ENCODE measurements at places on chromosomes 3 and 15.
A peak's percentile ranks its signal among the peaks of the same experiment; 100 is the strongest.

GRCh38 chr3:33277193-33277882 is at the start of gene FBXL2:
Gene FBXL2, plus strand, starts transcription at chr3:33277442. Its CDS starts 71 bp downstream, at chr3:33277513.
- DNase-seq, result no peak

DNA sequence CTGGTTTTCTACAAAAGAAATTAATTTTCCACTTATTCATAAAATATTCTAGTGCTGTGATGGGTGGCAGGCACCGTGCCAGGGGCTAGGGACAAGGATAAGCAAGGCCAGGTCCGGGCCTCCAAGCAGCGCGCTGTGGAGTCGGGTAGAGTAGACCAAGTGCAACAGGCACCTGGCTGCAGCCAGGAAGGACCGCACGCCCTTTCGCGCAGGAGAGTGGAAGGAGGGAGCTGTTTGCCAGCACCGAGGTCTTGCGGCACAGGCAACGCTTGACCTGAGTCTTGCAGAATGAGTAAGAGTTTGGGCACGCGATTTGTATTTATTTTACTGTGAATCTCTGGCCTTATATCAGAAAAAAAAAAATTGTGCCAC is at the start of gene CASR:
CASR (plus strand) TSS at position 148 of the 372 bp plus-strand sequence. CDS start 70,522 bp downstream, outside the sequence.
- DNase-seq, result no peak

GRCh38 chr3:101643009-101643844 is 33.7 kb downstream of the ZBTB11 start:
- no peak for DNase-seq

GRCh38 chr3:99624496-99625236 is 13.7 kb upstream of the COL8A1 start:
- no peak for DNase-seq

- no peak for DNase-seq
These were observed 12.2 kb downstream of the SLCO2A1 start for GRCh38 chr3:134017490-134017889.

GRCh38 chr3:118380576-118380975 is 654.1 kb downstream of the IGSF11 start:
- DNase-seq, result no peak

- DNase-seq, result no peak
These were observed 790.7 kb downstream of the ROBO1 start for GRCh38 chr3:78977073-78977472.

- no peak for DNase-seq
These were observed 16.9 kb downstream of the VPS18 start for GRCh38 chr15:40911141-40911540.

DNA sequence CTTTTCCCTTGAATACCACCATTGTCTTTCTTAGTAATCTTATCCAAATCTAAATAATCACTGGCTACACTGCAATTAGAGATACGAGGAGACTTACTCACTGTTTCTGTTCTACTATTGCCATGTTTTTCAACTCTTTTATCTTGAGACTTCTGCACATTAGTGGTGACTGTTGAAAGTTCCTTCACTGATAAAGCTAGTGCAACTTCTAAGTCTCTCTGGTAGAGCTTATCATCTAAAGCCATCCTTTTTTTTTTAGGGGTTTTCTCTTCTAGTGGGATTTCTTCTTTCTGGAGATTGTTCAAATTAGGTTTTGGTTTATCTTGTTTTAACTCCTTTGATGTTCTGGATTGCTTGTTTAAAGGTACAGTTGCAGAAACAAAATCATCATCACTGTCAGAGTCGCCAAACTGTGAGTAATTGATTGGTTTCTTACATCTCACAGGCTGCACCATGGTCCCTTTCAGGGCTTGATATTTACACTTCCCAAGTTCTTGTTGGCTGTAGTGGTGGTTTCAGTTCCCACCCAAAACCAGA is 37.7 kb downstream of the NCK1 start:
- DNase-seq, result no peak

DNA sequence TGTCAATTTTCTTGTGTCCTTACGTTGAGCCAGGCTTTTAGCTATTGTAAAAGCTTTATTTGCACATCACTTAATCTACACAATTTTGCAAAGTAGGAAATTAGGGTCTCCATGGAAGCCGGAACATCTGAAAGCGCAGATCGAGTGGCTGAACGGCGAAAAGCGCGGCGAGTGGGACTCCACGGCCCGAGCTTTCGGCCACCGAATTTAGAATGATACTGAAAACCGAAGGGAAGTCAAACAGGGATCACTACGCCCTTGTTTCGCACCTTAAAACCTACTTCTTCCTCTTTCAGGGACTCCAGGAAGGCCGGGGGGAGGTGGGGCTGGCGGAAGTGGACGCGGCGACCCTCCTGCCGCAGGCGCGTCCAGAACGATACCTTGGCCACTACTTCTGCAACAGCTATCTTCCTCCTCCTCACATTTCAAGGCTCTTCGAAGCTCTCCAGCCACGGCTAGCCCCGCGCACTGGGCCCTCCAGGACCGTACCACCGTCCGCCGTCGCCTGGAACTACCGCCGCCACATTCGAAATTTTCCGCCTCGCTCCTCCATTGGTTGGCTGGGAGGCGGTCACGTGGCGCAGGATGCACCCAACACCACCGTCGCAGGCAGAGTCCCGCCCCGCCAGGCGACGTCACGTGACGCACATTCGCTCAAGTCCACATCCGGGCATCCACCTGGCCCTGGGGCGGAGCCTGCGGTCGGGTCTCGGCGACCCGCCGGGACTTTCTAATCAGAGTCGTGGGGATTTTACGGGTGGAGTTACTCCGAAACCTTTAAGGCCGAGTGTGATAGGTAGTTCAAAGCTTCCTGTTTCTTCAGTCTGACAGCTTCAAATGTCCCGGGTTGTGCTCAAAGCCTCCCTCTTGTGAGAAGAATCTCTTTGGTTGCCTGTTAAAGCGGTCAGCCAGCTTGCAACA is at the start of gene SGO1:
SGO1 (minus strand) TSS at position 528 of the 921 bp plus-strand sequence. CDS start 2,179 bp downstream, outside the sequence.
- peak; percentile 100 for DNase-seq

GRCh38 chr3:25872200-25872877 is 82.4 kb downstream of the OXSM start:
- no peak for DNase-seq

DNA sequence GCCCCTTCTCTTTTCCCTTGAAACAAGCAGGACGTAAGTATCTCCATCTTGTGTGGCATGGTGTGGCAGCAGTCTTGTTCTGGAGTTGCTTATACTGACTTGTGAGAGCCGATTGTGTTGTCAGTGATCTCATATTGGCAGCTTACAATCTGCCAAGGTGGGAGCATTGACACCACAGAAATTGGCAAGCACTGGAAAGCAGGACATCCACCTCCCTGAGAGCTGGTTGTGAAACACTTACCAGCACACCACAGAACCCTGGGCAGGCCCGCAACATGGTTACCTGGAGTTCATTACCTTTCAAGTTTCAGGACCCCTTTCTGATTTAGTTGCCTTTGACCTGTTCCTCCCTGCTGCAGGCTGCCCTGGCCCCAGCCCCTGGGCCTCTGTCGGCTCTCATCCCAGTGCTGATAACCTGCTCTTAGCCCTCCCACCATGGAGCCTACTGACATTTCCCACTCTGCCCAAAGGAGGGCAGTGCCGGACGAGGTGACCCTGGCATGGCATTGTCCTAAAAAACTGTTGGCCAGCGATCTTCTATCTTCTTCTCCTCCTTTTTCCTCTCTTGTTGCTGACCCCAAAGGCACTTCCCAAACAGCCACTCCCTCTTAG is 10.6 kb upstream of the ATP2B2 start:
- DNase-seq, result no peak

DNA sequence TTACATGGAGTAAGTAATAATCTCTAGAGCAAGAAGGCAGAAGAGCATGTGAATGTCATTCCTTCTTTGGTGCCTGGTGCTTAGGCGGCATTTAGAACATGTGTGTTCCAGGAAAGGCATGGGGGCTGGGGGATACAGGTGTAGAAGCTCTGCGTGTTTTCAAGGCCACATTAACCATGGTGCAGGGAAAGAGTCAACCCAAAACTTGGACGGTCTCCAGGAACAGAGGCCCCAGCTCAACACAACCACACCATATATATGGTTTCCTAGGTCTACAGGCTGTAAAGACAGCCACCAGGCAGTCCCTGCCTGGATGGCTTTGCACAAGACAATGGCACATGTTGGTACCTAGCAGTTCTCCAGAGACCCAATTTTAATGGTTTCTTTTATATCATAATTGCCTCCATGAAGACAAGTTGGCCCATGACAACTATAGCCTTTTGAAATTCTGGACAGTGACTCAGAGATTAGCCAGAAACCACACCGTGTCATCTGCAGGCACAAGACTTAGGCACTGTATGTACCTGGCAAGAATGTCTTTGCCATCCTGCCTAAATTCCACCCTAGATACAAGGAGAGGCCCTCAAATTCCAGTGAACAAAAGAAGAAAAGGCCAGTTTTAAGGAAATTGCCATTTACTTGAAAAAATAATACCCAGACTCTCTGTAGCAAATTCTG is 25.0 kb upstream of the DGKG start:
- no peak for DNase-seq

- DNase-seq, result no peak
These were observed 107.2 kb downstream of the NSMCE3 start for GRCh38 chr15:29162411-29162810.

GRCh38 chr15:39144613-39145499 is 436.0 kb upstream of the THBS1 start:
- no peak for DNase-seq

DNA sequence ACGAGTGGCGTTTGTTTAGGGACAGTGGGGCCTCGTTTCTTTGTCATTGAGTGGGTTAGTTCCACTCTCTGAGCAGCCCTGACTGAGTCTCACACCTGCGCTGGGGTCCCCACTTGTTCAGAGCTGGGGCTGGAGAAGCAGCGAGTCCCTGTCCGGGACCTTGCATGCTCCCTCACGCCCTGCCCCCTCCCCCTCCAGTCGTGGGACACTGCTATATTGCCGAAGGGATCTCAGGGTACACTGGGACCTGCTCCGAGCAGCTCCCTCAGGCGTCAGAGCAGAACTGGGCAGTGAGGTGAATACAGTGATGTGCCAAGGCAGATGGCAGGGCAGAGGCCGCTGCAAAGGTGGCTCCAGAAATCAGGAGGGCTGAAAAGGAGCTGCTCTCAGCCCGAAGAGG is 59.9 kb upstream of the KLF13 start:
- no peak for DNase-seq

GRCh38 chr3:114799816-114800215 is 347.3 kb downstream of the ZBTB20 start:
- DNase-seq, result no peak

- no peak for DNase-seq
These were observed 1.3 kb downstream of the ZNF710 start for GRCh38 chr15:90002428-90002844.

DNA sequence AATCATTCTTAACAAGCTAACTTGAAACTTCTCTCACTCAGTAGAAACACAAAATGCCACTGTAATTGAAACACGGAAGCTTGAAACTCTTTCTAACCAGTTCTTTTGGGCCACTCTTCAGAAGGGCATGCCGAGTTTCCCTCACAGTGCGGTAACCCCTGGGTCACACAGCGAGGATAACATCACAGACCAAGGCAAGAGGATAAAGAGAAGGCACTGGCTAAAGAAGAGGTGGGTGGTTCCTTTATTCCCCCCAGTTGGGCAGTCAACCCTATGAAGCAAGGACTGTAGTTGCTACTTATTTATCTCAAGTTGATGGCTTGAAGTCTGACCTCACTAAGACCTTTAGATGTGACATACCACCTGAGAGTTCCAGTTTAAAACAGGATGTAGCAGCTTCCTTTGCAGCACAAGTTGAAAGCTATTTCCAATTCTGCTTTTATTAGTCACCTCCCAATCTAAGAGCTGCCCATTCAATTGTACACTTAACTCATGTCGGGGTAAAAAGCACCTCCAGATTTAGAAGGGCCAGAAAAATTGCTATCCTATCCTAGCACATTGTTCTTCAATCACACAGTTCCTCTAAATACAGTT is 272.4 kb downstream of the TIGIT start:
- no peak for DNase-seq

- no peak for DNase-seq
These were observed 94.3 kb downstream of the TBC1D2B start for GRCh38 chr15:77983091-77983707.

DNA sequence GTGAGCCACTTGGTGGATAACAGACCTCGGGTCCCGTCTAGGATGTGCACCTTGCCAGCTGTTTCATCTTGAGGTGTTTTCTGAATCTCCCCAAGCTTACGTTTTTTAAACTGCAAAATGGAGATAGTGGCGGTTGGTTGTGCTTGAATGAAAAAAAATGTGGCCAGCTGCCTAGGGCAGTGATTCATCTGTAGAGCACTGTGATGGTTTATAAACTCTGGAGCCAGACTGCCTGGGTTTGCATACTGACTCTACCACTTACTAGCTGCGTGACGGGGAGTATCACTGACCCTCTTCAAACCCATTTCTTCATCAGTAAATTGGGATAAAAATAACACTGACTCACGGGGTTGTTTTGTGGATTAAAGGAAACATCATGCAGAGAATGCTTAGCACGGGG is 159.1 kb downstream of the CHL1 start:
- no peak for DNase-seq

GRCh38 chr15:73335471-73335870 is 33.3 kb downstream of the HCN4 start:
- no peak for DNase-seq

DNA sequence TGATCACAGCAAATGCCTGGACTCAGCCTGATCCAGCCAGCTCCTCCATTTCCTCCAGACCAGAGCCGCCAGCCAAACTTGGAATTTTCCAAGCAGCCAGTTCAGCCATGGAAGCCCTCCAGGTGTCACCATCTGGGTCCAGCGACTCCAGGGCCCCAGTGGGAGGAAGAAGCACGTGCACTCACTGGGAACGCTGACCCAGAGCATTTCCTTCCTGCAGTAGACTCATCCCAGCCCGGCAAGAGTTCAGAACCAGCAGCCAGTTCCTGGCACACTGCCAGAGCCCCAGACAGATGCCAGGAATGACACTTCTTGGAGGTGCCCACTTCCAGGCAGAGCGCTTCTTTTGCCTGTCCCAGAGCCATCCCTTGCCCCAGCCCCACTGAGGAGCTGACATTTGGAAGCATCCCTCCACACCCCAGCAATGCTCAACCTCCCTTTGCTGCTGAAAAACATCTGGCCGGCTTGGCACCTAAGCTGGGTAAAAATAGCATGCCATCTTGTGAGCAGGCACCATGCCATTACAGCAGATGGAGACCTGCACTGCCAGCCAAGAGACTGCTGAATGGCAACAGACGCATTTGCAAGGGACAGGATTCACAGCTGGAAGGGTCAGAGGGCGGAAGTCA is 460.3 kb upstream of the PROK2 start:
- no peak for DNase-seq

- no peak for DNase-seq
These were observed 30.1 kb upstream of the PGPEP1L start for GRCh38 chr15:99037646-99038045.
